Left colon (tissue), 2 donors: ENCODE measurements at places on chromosomes 4 and X. TPM values are rescaled to one million over a fixed set of nuclear protein-coding genes. Genes with fewer than 3 reads are reported as not detected.

The ESX1 gene
- total RNA-seq, result not detected

- DNase-seq, result no peak
Measured at GRCh38 chrX:1111601-1112300, 100.7 kb downstream of the CRLF2 start.

DNA sequence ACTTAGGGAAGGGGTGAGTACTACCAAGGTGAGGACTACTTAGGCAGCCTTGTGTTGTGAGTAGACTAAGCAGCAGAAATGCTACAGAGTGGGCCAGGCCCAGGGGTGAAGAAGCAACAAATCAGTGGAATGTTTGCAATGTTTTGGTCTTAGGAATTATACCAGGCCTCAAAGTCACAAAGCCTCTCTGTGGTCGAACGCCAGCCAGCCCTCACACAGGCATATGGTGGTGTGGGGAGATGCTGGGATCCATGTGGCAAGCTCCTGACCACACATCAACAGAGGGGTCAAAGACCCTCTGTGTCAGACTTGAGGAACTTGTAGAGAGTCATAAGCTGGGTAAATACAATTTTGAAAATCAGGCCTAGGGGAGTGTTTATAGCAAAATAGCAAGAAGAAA, 153.8 kb upstream of the KLF3 start:
- DNase-seq, result no peak

GRCh38 chrX:39475372-39475771, 622.4 kb downstream of the BCOR start:
- no peak for DNase-seq

DNA sequence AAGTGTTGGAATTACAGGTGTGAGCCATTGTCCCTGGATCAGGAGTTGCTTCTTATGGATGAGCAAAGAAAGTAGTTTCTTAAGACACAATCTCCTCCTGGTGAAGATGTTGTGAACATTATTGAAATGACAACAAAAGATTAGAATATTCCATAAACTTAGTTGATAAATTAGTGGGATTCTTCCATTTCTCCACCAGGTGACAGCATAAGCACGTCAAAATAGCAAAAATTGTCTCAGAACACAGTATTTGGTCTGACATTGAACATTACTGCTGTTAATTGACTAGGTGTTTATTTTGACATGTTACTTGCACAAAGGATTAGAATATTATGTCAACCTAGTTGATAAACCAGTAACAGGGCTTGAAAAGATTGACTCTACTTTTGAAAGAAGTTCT, 21.6 kb downstream of the CLDN34 start:
- DNase-seq, result no peak

DNA sequence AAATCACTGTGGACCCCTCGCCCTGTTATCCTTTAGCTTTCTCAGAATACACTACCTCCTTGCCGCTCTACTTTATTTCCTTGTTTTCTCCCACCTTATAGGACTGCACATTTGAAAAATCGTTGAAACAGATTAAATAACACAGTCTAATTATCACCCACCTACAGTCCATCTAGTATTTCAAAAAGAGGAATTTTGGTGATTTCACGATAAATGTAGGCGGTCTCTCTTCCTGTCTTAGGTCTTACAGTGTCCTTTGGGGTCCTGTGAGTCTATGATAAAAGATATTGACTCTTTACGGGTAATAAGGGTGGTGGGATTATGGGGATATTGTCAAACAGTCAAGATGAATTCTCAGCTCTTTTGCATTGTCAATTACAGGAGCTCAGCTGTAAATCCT, 2.4 kb upstream of the TBL1X start:
- DNase-seq, result no peak

DNA sequence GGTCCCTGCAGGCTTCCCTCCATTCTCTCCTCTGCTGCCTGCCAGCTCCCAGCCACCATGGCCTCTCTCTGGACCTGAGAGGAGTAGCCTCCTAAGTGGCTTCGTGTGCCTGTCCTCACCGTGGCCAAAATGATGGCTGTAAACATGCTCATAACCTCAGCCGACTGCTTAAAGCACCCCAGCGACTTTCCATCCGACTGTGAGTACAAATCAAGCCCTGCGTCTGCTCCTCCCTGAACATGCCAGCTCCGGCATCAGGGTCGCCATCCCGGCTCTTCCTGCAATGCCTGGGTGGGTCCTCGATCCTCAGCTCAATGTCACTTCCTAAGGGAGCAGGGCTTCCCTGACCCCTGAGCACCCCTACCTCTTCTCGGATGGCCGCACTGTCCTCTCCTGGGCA, 3.3 kb upstream of the SORCS2 start:
- DNase-seq, result peak; percentile 17

GRCh38 chr4:108622022-108622421, 1.6 kb downstream of the RPL34 start:
- no peak for DNase-seq

- no peak for DNase-seq
Measured at GRCh38 chrX:153762626-153763173, 1.3 kb upstream of the PLXNB3 start.

- DNase-seq, result no peak
Measured at GRCh38 chr4:84719115-84719514, 136.2 kb downstream of the CDS1 start.
